Left ventricle myocardium inferior (tissue), 1 donor: ENCODE measurements at places on chromosomes 3 and 15. TPM values are rescaled to one million over a fixed set of nuclear protein-coding genes. Genes with fewer than 3 reads are reported as not detected.

DNA sequence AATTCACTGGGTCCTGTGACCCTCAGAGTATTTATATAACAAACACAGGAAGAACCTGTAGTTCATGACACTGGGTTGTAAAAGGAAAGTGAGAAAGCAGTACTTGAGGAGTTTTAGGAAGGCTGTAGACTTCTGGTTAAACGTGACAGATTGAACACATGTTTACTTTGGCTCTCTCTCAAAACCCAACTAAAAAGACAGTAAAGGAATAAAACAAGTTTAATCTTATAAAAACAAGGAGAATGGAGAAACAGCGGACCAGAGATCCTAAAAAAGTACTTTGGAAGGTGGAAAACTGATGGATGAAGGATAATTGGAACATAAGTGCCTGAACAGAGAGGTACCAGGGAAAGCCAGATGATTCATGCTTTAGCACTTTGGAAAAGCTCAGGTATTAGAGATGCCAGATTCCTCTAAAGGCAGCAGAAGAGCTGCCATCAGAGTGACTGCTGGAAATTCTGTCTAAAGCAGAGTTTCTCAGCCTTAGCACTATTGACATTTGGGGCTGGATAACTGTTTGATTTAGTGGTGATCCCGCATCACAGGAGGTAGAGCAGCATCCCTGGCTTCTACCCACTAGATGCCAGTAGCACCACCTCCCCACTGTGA lies 182.9 kb upstream of the RORA start:
- no peaks in the 10 kb centered on the region for H3K4me1 ChIP-seq
- no peak overlapping the region for H3K4me3 ChIP-seq
- DNase-seq = no peak
- peaks cover 13% of the 10 kb centered on the region for H3K27me3 ChIP-seq

DNA sequence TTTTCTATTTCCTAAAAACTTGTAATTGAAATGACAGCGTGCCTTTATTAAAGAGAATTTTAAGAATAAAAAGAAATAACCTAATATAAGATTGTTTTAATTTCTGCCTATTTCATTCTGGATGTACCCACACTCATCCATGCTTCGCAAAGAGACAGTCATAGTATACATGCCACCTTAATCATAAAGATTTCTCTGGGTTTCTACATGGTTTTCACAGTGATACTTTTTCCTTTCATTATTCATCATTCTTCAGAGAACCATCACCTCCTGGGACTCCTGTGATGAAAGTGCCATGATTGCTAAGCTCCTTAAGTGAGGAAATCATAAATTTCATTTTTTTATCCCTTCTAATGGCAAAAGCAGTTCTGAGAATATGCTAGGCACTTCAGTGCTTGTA lies 4.3 kb upstream of the CCR8 start:
- H3K36me3 ChIP-seq = no peaks in the 10 kb centered on the region
- no peak overlapping the region for H3K4me3 ChIP-seq
- H3K4me1 ChIP-seq = no peaks in the 10 kb centered on the region
- H3K27me3 ChIP-seq = peaks cover 20% of the 10 kb centered on the region

- H3K4me1 ChIP-seq = peaks cover 3% of the 10 kb centered on the region
- H3K27me3 ChIP-seq = no peaks in the 10 kb centered on the region
- H3K36me3 ChIP-seq = no peaks in the 10 kb centered on the region
- H3K4me3 ChIP-seq = no peak overlapping the region
These were observed 63.5 kb downstream of the OTOL1 start for GRCh38 chr3:161560008-161560637.

The CADPS gene
- total RNA-seq = 25.0 TPM

The FES gene
- 11.9 TPM for total RNA-seq
